ENCODE measurements at places on chromosomes 3 and 15.

GRCh38 chr3:120773932-120774331 lies 31.4 kb downstream of the GTF2E1 start:
- DNase-seq = no peak

DNA sequence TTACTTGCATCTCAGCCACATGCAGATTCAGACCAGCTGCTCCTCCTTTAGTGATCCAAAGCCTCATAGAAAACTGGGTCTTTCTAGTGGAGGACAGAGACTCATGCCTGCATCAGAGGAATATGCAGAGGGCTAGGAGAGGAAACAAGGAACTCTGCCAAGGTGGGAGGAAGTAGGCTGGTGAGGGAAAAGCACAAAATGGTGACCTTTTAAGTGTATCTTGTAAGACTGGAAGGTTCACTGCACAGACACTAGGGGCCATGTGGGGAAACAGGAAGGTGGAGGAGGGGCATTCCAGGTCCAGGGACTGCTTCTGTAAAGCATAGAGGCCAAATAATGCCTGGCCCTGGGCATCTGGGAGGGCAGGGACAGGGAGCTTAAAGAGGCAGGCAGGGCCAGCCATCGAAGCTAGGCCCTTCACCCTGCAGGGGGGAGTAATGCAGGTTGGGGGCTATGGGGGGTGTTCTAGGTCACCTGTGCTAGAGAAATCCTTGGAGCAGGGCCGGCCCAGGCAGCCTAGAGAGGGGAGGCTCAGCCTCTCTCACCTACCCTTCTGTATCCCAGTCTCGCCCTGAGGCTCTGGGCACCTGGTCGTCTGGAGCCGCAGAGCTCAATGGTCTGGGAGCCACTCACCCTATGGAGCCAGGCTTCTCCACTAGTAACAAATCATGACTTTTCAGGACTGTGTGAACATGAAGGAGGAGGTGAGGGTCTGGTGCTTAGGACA lies 117.7 kb downstream of the DNAJB8 start:
- no peak for DNase-seq

- no peak for DNase-seq
Observed at GRCh38 chr3:119620899-119621298, 23.2 kb downstream of the PLA1A start.

GRCh38 chr3:170480111-170480510 lies 61.4 kb downstream of the CLDN11 start:
- DNase-seq = no peak

GRCh38 chr15:52263563-52264282 lies 31.9 kb downstream of the MYO5C start:
- DNase-seq = no peak

- DNase-seq = peak; percentile 94
Observed at GRCh38 chr3:122415762-122416654, at the start of gene WDR5B. TSS of gene WDR5B (minus strand) at chr3:122416062. CDS start at chr3:122415528, 534 bp downstream.

DNA sequence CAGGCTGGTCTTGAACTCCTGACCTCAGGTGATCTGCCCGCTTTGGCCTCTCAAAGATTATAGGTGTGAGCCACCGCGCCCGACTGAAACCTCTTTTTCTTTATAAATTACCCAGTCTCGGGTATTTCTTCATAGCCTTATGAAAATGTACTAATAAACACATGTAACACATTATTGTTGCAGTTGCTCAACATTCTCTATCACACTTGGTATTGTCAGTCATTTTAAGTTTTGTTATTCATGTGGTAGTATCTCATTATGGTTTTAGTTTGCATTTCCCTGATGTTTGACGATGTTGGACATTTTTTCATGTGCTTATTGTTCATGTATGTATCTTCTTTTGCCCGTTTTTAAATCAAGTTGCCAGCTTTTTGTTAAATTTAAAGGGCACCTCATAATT lies 109.7 kb downstream of the TCF12 start:
- DNase-seq = no peak

GRCh38 chr3:87198774-87199173 lies 28.3 kb upstream of the CHMP2B start:
- no peak for DNase-seq

GRCh38 chr15:91894606-91895005 lies 41.1 kb downstream of the SLCO3A1 start:
- DNase-seq = no peak

DNA sequence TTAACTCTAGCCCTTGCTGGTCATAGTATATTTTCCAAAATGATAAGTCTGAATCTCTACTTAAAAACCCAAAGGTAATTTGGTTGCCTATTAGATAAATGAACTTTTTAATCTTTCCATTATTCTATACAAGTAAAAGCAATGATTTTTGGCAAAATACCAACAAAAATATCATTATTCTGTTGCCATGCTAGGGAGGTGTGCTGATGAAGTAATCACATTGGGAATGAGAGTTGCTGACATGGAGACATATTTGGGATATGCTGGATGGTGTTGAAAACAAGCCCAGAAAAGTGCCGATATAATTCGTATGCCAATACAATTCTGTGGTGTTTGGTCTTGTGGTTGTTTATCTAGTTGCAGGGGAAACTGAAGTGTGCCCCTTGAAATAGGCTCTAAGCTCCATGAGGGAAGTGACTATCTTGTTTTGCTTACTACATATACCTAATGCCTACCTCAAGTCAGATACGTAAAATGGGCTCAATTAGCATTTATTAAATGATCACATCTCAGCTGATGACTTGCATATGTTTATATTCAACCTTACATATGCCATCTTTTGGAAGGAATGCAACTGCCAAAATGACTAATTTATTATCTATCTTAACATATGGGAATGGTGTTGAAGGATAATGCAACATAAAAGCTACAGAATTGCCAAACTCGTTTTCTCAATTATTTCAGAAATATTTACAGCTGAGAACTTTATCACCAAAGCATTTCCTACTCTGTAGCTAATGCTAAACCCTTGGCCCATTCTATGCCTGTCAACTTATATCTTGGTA lies 5.8 kb downstream of the TOPBP1 start:
- no peak for DNase-seq

DNA sequence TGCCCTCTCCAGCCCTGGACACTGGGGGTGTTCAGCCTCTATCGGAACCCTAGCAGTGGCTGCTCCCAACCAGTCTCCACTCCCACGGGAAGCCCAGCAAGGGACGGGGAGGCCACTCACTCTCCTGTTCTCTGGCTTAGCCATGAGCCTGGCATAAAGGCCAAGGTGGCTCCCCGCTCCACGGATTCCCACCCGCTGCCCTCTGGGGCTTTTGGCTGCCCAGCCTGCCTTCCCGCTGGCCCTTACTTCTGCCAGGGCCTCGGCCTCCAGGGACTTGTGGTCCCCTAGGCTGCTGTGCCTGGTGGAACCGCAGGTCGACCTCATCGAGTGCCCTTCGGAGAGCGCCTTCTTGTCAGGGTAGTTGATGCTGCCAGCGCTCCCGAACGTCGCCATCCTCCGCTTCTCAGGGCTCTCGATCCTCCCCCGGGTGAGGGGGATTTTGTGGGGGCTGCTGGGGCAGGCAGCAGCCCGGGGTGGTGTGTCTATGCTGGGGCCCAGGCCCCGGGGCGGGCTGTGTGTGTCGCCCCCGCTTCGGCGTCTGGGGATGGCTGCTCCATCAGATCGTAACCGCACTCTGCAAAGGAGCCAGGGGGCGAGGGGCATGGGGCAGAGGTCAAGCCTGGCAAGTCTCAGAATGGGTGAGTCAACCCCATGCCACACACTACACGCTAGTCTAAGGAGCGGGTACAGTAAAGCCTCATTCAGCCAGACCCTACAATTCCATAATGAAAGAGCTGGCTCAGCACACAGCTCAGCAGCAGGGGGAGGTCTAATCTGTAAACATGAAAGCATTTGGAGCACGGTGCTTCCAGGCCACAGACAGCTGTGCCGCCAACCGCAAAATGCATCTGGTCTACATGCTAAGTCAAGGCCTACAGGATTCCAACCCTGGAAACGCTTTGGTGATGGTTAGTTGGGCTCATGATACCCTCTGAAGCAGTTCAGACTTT lies 27.3 kb upstream of the RAD18 start:
- DNase-seq = peak; percentile 59

DNA sequence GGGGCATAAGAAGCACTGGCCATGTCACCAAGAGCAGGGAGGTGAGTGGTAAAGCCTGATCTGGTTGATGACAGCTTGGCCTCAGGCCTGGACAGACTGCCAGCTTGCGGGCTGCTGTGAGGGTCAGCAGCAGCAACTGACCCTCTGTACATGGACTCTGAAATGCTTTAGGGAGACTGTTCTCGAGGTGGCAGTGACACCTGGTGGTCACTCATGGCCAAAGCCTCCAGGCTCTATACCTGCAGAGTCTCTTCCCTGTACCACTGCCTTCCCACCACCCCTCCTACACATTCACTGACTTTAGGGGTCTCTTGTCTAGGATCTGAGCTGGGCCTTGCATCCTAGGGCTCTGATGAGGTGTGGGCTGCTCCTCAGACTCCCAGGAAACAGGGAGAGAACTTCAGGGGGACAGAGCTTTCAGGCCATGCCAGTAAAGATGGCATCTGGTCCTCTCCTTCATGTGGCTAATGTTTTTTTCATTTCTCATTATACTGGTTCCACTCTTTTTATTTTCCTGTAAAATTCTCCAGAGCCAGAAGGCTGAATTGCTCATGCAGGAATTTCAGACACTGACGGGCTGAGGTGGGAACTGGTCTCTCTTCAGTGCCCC lies 17.2 kb upstream of the TIMP4 start:
- peak; percentile 23 for DNase-seq

- no peak for DNase-seq
Observed at GRCh38 chr3:73516631-73517030, 108.1 kb downstream of the PDZRN3 start.
